ENCODE measurements at places on chromosomes 2 and 18.

GRCh38 chr2:150066490-150066889 is 421.0 kb downstream of the RND3 start:
- no peak for DNase-seq

GRCh38 chr2:105834931-105835330 is 90.2 kb downstream of the NCK2 start:
- DNase-seq, result no peak

DNA sequence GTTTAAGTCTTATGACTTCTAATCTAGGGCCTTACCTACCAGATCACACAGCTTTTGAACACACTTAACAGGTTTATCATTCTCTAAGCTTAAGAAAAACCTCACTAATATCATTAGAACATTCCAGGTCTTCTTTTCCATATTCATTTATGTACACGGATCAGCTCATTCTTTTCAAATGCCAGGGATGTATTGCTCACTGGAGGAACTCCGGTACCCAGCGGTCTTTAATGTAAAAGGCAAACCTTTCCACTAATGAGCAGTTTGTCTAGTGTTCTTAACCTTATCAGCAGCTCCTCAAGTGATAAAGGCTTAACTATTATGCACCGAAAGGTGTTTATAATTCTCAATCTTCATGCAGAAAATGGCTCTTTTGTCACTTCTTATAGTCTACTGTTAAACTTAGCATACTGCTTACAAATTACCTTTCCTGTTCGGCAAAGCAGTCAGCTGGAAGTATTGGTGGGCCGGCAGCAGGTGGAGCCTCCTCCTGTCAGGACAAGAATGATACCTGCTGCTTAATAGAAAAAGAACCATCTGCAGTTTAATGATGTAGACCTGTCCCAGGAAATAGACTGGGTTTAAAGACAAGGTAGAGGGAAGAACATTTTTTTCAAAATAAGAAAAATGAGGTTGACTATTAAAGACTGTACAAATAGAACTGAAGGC is 142.7 kb downstream of the FIGN start:
- no peak for DNase-seq

GRCh38 chr2:12856934-12857601 is 140.3 kb downstream of the TRIB2 start:
- peak; percentile 88 for DNase-seq

DNA sequence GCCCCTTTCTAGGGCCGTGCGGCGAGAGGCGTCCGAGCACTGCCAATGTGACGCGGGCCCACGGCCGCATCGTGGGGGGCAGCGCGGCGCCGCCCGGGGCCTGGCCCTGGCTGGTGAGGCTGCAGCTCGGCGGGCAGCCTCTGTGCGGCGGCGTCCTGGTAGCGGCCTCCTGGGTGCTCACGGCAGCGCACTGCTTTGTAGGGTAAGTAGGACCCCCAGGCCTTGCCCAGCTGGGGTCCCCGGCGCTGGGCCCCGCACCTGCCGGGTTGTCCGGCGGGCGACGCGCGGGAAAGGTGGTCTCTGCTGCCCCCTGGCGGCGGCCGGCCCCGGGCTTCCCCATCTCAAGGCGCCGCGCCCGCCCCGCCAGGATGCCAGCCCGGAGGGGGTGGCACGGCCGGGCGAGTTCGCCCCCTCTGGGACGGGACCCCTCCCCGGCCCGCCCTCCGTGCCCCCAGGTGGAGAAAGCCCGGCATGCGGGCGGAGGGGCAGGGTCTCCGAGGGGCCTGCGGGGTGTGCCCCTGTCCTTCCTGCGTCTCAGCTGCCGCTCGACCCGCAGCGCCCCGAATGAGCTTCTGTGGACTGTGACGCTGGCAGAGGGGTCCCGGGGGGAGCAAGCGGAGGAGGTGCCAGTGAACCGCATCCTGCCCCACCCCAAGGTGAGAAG is 1.9 kb downstream of the PRSS56 start:
- peak; percentile 13 for DNase-seq

DNA sequence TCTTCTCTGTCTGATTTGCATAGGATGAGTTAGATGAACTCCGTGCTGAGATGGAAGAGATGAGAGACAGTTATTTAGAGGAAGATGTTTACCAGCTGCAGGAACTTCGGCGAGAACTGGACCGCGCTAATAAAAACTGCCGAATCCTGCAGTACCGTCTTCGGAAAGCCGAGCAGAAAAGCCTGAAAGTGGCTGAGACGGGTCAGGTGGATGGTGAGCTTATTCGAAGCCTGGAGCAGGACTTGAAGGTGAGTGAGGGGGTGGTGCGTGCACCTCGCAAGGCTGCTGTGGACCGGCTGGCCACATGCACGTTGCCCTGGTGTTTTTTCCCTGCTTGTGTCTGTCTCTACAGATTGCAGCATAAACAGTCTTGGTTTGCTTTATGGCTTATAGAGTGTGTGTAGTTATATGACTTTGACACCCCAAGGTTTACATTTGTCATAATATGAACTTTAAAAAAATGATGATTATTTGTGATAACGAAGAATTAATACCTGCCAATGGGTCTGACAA is 13.1 kb downstream of the MTCL1 start:
- DNase-seq, result no peak

GRCh38 chr2:159226059-159226461 is 60.4 kb downstream of the WDSUB1 start:
- DNase-seq, result peak; percentile 40

DNA sequence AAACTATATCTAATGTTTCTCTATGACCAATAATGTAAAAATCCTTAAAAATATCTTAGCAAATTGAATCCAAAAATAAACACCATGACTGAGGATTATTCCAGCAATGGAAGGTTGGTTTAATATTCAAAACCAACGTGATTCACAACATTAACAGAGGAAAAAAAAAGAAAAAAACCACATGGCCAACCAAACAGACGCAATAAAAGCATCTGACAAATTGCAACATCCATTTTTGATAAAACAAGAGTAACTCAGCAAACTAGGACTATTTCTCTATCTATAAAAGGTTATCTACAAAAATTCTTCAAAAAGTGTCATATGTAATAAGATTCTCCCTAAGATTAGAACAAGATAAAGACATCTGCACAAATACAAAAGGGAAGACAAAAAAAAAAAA is 28.9 kb downstream of the PPP3R1 start:
- DNase-seq, result no peak

DNA sequence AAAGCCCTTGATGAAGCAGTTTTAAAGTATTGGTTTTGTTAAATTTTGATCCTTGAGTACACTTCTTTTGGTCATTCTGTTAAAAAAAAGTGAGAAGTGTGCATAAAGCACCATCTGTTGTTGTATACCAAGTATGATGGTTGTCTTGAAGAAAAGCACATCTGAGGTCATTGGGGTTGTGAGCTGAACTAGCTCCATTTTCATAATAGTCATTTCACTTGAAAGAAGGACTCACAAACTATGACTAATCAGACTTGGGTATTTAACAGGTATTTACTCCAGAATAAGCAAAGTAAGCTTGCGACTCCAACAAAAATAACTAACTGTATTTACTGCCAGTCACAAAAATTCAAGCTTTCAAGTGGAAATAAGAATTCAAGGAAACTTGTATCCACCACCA is 35.1 kb downstream of the CHN1 start:
- no peak for DNase-seq

DNA sequence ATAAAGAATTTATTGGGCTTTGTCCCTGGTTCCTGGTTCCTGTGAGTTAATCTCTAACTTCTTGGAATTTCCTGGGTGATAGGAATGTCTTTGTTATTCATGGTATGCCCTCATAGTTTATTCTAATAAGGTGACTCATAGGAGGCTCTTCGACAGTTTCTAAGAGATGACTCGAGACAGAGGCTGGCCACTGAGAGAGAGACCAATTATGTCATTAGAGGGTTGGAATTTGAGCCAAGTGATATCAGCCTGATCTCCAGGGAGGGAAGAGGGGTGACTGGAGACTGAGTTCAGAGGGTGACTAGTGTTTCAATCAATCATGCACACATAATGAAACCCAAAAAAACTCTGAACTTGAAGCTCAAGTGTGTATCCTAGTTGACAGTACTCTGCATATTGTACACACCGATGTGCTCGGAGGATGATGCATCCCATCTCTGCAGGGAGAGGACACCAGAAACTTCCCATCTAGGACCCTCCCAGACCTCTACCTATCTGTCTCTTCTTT is 185.7 kb downstream of the MTCL1 start:
- peak; percentile 99 for DNase-seq

Data from fibroblast of skin of right biceps (primary cell).